ENCODE measurements at places on chromosomes 7 and 10.
A peak's percentile ranks its signal among the peaks of the same experiment; 100 is the strongest.

GRCh38 chr7:137592232-137592896 lies 248.8 kb upstream of the PTN start:
- peak; percentile 59 for DNase-seq

DNA sequence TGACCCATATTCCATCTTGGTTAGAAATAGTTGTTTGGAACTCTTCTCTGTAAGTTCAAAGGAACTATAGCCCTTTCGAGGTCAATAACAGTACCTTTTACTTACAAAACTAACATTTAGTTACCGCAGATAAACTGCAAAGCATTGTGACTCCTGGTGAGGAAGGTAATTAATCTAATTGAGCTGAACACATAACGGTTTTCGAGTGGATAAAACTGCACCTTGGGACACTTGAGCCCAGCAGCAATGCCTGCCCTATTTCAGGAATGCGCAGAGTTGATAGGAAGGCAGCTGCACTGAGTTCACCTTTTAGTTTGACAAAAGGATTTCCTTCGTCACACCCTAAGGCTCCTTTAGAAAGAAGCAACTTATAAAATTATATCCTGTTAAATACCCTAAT lies 75.4 kb downstream of the JAZF1 start:
- DNase-seq, result no peak

GRCh38 chr10:74439213-74439612 lies 288.2 kb downstream of the ADK start:
- no peak for DNase-seq

DNA sequence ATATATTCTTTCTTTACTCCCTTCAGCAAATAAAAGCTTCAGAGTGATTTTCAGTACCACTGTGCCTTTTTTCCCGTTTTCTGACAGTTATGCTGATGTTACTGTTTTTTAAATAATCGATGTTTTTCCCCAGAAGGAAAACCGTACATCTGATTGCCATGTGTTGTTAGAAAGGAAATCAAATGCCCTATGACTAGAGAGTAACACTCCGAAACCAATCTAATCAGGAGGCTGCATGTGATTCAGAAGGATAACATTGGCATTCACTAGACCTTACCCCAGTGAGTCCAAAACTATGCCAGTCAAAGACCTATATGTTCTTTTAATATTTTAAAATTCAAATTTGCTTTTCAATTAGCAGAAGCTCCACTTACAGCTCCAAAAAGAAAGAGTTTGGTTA lies 116.3 kb downstream of the TMEM26 start:
- no peak for DNase-seq

DNA sequence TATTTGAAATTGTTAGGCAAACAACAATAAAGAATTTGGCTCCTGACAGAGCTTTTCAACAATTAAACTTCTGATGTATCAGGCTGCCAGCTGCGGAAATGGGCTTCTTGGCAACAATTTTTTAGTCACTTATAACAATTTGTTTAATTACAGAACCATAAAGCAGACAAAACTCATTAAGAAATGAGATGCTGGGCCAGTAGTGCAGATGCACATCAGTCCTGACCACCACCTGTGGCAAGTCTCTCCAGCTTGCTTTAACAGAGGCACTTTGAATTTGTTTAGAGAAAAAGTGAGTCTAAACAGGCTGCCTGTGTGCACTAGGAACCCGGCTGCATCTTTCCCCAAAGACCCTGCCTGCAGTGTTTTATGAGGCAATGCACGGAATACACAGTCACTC lies 1124.4 kb downstream of the NXPH1 start:
- DNase-seq, result no peak

GRCh38 chr10:129637010-129637409 lies 170.0 kb downstream of the MGMT start:
- DNase-seq, result no peak

DNA sequence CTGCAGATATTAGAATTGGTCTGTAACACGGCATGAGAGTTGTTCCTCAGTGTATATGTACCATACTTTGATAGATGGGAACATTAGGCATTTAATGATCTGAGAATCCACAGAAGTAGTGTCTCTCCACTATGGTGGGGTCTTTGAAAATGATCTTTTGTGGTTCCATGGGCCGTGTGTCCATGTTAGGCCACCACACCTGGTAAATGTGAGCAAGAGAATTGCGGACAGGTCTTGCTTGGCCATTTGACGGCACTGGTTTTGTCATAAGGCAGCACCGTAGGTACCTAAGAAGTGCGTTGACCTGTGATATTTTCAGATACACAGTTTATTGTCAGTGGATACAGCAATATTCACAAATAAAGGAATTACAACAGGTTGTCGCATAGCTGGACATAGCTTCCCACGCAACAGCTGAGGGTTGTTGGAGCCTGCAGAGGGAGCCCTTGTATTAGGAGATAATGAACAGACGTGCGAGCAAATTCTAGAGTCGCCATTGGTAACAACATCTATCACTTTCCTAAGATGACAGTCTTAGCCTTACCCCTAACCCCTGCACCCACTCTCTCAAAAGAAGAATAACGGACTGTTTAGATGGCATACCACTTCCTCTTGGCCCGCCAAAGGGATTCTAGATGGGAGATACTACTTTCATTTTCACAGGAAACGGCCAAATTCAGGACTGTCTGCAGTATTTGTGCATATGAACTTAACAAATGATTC lies 111.4 kb downstream of the COL28A1 start:
- DNase-seq, result peak; percentile 38

DNA sequence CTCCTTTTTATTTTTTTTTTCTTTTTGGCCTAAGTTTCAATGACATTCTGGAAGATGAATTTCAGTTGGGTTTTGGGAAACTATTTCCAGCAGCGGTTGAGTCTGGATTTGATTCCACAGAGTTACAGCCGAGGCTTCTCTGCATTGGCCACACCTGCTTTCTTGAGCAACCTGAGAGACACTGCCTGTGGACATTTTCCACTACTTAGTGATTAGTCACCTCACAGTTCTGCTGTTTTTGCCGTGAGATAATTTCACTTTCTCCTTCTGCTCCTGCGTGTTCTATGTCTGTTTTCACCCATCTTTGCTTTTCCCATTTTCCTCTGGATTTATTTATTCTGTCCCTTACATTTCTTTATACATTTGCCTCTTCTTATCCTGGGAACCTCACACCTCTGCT lies 243.0 kb downstream of the BICC1 start:
- DNase-seq, result peak; percentile 92

GRCh38 chr10:52897162-52897561 lies 124.6 kb upstream of the MBL2 start:
- DNase-seq, result no peak

- DNase-seq, result peak; percentile 15
These were observed 32.8 kb upstream of the SFTPD start for GRCh38 chr10:79981450-79982361.

DNA sequence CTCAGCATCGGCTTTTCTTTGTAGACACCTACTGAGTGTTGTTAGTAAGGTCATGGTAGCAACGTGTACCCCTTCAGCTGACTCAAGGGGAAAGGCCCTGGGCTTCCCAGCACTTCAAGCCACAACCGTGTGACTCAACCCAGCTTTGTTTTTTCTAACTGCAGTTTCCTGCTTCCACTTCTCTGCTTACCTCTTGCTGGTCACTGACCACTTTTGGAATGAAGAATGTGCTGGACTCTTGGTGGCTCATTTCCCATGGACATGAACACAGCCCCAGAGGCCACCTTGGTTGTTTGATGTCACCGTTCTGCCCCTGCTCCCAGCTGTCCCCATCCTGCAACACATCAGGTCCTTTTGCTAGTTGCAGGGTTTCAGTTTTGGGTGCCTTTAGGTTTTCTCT lies 69.5 kb upstream of the ZNF438 start:
- DNase-seq, result peak; percentile 92

DNA sequence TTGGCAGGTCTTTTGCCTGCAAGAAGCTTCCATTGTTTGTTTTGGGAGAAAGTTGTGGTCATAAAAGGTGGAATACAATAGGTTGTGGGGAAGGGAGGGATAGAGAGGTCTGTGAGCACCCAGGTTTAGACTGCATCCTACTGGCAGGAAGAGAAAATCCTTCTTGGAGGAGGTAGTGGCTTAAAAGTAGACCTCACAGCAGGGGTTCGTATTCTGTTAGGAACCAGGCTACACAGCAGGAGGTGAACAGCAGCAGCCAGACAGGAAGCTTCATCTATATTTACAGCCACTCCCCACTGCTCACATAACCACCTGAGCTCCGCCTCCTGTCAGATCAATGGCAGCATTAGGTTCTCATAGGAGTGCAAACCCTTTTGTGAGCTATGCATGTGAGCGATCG lies 245.3 kb downstream of the NSUN6 start:
- no peak for DNase-seq

GRCh38 chr10:104804880-104805279 lies 163.8 kb downstream of the SORCS3 start:
- no peak for DNase-seq

- peak; percentile 51 for DNase-seq
These were observed 80.5 kb downstream of the CCNY start for GRCh38 chr10:35416619-35417312.

- DNase-seq, result peak; percentile 27
These were observed 192.2 kb upstream of the RHOBTB1 start for GRCh38 chr10:61136139-61136538.

GRCh38 chr7:46738796-46739195 lies 817.7 kb upstream of the IGFBP3 start:
- peak; percentile 30 for DNase-seq

DNA sequence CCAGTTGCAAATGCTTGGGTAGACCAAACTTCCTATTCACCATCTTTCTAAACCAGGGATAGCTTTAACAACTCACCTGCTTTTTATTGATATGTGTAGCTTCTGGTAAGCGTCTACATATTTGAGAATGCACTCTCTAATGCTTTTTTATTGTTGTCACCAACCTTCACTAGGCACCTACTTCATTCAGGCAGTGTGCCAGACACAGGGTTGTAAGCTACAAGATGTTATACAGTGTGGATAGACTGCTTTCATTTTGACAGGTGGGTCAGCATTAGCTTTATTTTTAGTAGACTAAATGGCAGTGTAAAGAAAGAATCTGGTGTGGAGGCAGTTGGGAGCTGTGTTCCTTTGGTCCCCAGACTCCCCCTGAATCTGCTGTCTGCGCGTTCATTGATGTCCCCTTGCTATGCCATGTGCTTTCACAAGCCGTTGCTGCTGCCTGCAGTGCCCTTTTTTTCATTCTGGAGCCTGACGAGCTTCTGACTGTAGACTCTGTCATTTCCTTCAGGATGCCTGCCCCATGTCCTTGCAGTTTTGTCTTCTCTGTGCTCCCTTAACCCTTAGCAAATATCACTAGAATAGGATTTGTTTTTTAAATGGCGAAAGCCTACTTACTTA lies 32.1 kb downstream of the NRF1 start:
- DNase-seq, result no peak

DNA sequence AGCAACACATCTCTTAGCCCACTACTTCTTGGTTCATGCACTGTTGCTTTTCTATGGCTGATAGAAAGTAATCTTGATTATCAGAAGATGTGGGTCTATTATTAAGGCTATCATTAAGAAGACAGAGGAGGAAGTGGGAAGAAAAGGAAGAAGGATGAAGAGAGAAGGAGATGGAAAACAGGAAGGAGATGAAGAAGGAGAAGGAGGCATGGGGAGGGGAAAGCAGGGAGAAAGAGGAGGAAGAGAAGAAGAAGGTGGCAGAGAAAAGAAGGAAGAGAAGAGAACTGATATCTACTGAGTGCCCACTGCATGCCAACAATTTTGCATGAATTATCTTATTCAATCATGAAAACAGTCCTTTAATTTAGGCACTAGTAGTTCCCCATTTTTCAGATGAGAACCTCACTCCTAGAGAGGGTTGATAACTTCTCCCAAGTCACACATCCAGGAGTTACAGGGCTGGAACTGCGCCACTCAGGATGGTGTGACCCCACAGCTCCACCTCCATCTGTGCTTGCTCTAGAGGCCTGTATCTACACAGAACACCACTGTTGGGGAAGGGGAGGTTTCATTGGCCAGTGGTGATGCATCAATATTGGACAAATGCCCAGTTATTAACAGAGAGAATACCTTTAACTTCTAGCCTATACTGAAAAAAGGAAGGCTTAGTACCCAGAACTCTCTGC lies 147.4 kb downstream of the CXCL12 start:
- DNase-seq, result no peak

DNA sequence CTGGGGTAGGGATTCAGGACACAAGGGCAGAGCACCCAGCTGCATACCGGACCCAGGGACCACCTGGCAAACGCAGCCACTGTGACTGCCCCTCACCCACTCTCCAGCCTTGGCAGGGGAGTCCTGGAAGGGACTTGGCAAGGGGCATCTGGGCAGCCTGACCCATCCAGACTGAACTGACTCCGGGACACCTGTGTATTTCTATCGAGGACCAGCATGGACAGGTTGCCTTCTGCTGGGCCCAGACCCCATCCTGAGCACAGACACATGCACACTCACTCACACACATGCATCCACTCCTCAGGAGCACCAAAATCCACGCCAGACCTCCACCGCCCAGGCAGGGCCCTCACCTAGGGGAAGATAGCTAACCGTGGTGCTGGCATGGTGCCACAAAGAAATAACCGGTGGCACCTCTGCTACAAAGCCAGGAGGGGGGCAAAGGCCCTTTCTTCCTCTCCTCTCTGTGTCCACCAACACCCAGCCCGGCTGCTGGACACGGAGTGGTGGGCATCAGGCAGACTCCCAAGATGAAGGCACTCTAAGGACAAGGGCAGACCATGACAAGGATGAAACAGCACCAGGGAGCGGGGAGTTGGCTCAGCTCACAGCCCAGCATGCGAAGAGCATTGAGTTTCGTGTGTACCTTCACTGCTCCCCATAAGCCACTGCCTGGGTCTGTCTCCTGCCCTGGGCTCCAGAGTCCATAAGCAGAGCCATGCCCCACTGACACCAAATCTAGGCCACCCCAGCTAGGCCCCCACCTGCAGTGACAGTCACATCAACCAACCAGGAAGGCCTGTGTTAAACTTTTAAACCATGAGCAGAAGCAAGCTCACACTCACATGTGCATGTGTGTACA lies 35.3 kb downstream of the KCNH2 start:
- no peak for DNase-seq

DNA sequence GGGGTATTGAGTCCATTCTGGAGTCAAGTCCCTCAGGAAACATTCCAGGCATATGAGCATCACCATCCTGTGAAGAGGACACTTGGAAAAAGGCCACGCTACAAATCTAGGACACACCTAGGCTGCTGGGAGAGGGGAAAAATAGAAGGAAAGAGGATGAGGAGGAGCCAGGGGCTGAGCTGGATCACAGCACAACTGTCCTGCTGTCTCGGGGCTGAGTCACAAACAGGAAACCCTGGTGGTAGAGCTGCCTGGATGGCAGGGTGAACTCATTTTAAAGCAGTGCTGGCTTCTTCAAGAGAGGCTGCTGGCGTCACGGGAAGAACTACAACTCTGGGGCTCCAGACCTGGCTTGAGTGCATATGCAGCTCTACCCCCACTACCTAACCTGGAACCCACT lies 151.5 kb downstream of the RNF216 start:
- peak; percentile 64 for DNase-seq

GRCh38 chr10:133131053-133131452 lies 29.0 kb upstream of the KNDC1 start:
- no peak for DNase-seq

DNA sequence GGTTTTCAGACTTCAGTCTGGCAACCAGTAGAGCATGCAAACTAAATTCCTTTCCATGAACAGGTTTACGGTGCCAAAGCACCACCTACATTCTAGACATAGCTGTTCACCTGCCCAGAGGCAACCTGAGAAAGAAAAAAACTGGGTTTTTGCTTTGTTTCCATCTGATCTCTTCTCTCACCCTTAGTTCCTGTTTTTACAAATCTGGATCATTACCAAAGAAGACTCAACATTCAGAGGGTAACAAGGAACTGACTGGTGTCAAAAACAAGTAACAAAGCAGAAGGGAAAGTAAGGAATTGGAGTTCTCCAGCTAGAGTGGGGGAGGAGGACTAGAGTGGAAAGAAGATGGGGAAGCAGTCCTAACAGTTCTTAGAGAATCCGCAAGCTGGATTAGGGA lies 36.4 kb downstream of the CPVL start:
- DNase-seq, result no peak

Measured in astrocyte (in vitro differentiated cells and primary cell).